HAP-1 (cell line): ENCODE measurements at places on chromosomes 4 and X.

- DNase-seq: no peak
Observed at GRCh38 chr4:89022426-89023128, 34.4 kb downstream of the FAM13A start.

GRCh38 chr4:168847771-168848502 lies 162.1 kb downstream of the CBR4 start:
- peak; percentile 46 for DNase-seq

DNA sequence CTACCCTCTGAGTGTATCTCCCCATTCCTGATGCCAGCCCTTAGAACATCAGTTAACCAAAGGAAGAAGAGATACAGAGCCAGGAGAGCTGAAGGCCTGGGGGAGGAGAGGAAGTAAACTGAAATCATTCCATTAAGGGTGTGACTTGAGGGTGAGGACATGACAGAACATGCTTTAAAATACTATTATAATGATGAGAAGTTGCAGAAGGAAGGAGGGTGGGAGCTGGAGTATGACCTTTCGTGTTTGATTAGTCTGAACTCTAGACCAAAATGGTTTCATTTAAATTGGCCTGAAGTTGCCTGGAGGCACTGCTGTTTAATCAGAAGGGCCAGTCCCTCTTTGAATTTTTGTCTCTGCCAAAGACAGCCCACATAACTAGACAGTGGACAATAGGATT lies 11.4 kb downstream of the INTS6L start:
- peak; percentile 22 for DNase-seq

GRCh38 chr4:151694961-151695720 lies 65.7 kb downstream of the GATB start:
- DNase-seq: no peak

- no peak for DNase-seq
Observed at GRCh38 chrX:154834562-154834961, at the start of gene SMIM9. Gene SMIM9, minus strand, starts transcription at chrX:154834662. Its CDS starts 3,806 bp downstream, at chrX:154830856.
